ENCODE measurements at places on chromosomes 4 and X.

DNA sequence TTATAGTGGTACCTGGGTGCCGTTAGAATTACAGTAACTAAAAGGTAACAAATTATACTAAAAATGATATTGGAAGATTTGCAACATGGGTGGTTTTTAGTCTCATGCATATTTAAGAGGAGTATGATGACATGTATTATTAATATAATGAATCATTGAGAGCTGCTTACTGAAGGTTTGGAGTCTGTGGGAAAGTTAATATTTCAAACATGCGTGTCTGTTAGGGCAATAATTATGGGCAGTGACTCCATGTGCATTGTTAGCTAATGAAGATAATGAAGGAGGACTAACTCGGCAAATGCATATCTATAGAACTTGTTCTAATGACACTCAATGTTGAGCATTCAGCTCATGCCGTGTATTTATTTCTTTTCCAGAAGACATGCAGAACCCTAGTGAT is 47.1 kb downstream of the MTHFD2L start:
- DNase-seq = no peak

GRCh38 chr4:20017777-20018115 is 234.0 kb upstream of the SLIT2 start:
- DNase-seq = no peak

DNA sequence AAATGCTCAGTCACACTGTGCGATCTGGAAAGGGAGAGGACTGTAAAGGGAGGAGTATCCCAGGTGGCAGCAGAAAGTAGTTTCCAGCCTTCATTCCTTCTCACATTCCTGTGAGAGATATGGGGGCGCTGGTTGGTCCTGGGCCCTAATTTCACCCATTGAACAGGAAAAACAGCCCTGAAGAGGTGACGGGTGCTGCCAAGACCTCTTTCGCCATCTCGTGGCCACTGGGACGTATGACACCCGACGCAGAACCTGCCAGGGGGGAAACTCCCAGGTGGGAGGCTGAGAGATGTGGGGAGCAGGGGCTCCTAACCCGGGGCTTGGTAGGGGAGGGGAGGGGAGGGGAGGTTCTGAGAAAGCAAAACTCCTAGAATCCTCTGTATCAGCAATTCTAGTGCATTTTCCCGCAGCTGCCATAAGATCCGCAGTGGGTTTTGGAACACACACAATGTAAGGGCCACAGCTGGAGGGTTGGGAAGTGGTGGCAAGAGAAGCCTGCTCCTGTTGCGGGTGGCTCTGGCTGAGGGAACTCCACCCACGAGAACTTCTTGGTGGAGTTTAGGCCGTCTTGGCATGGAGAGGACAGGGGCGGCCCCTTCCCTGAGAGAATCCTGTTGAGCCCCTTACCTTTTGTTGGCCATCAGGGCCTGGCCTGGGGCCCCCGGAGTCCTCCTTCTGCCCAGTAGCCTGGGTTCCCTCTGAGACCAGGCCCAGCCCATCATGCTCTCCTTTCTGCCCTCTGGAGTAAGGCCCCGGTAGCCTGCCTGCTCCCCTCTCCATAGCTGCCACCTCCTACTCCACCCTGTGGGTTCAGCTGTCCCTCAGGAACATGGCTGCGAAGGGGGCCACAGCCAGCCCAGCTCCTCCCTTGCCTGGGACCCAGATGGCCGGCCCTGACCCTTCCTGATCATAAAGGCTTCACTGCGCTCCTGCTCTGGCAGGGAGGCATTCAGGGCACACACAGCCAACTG is 134.1 kb downstream of the OR13H1 start:
- DNase-seq = peak; percentile 22

- DNase-seq = no peak
Observed at GRCh38 chr4:110898290-110898689, 275.4 kb upstream of the PITX2 start.

DNA sequence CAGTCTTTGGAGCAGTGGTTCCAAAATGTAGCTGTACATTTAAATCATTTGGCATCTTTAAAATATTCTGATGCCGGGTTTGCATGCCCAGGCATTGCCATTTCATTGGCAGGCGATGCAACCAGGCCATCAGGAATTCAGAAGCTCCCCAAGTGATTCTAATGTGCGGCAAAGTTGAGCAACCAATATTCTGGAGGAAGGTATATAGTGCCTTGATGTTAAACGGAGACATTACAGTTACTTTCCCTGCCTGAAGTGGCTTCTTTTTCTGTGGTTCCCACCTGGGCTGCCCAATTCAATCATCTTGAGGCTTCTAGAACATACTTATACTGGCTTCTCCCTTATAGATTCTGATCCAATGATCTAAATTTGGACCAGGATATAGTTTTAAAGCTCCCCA is 68.7 kb upstream of the PGM2 start:
- no peak for DNase-seq

DNA sequence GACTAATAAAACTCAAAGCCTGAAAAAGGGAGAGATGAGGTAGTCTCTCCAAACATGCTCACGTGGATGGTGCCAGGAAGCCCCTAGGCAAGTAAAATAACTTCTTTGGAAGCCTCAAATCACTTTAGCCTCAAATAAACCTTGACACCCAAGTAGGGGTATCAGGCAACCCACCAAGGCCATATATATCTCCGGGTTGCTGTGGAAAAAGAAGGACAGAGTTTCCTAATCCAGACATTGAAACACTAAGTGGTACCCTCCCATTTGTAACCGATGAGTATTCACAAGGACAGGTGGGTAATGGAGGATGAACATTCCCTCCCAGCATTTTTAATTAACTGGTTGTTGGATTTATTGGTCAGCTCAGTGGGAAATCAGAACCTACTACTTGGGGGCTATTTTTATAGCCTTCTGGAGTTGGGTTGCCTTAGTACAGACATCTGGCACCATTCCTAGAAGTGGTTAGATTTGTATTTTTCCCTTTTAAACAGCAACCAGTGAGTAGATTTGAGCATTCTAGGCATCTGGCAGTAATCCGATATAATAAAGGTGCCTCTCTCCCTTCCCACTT is 87.7 kb downstream of the GPC3 start:
- no peak for DNase-seq

DNA sequence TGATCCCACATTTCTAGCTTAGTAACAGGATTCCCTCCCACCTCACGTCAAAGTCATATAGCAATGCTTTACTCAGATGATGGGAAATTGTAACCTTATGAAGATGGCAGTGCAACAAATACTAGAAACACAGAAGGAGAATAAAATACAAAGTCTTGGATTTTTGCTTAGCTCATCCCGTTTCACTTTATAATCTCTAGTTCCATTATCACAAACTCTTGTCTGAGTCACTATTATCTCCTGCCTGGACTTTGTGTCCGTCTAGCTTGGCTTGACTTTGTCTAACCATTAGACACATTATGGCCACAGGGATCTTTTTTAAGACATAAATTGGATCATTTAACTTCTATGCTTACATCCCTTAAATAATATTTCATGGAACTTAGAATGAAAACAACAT is 127.1 kb upstream of the GABRG1 start:
- no peak for DNase-seq

DNA sequence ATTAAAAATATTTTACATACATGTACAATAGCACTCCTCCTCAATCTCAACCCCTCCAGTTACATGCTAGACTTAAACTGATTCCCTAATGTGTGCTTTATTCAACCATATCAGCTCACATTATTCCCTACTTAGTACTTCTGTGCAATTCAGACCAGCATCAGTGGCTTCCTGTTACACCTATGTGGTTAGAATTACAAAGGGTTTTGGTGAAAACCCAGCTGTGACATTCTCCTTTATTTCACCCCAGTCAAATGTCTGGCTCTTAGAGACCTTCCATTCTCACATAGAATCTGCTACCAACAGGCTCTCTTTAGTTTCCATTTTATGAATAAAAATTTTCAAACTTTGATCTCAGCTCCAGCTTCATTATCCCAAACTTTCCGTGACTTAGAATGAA is 85.2 kb upstream of the SLC7A11 start:
- DNase-seq = no peak

GRCh38 chrX:2732649-2733048 is 19.2 kb upstream of the XG start:
- DNase-seq = no peak

- no peak for DNase-seq
Observed at GRCh38 chr4:85953651-85954018, 406.2 kb downstream of the MAPK10 start.

- DNase-seq = no peak
Observed at GRCh38 chr4:90958256-90958895, 831.2 kb downstream of the CCSER1 start.

DNA sequence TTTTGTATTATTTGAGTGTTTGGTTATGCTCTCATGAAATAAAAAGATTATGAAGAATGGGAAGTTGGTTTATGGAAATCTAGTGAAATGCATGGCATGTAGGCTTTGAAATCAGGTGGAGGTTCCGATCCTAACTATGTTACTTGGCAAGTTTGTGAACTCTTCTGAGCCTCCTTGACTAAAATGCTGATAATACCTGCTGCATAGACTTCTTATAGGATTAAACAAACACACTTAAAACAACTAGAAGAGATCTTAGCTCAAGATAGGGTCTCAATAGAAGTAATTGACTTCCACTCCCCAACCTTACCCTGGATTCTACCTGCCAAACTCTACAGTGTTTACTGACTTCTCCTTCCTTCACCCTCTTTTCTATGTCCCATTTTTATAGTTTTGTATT is 22.2 kb upstream of the TLR2 start:
- DNase-seq = no peak
